Stimulated activated CD8-positive, alpha-beta memory T cell treated with anti-CD3 and anti-CD28 coated beads, Interleukin-15, amount 100 ng/mL, for 24 hours (primary cell): ENCODE measurements at places on chromosomes 12 and 14.

GRCh38 chr14:101926620-101927019, 37.8 kb upstream of the DYNC1H1 start:
- DNase-seq, result no peak

DNA sequence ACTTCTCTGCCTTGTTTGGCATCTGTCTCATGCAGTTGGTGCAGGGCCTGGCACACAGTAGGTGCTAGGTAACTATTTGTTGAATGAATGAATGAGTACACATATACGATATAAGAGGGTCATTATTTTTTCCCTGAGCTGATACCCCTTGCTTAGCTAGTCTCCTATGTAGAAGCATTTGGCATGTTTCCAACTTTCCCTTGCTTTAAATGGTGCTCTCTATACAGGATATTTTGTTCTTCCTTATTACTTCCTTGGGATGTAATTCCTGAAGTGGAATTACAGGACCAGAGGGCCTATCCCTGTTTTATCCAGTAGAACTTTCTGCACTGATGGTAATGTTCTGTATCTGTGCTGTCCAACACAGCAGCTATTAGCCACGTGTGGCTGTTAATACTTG, 250.1 kb upstream of the PWP1 start:
- no peak for DNase-seq

- no peak for DNase-seq
Observed at GRCh38 chr12:77734214-77734883, 96.3 kb upstream of the NAV3 start.

DNA sequence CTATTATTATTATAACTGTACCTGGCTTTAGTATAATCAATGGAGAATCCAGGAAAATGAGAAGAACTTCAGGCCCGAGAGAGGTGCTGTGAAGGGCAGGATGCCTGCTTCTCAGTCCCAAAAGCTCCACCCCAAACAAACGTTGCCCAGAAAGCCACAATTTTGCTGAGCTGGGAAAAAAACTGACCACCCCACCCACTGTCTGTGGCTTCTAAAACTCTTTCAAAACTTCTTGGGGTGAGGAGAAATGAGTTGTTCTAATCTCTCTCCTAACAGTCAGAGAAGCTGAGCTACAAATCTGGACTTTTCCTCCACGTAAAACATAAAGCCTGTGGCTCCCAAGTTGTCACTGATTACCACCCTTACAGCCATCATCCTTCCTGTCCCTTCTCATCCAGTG, 13.4 kb downstream of the VDR start:
- no peak for DNase-seq

- DNase-seq, result no peak
Observed at GRCh38 chr14:63745858-63746425, 18.1 kb upstream of the SGPP1 start.

DNA sequence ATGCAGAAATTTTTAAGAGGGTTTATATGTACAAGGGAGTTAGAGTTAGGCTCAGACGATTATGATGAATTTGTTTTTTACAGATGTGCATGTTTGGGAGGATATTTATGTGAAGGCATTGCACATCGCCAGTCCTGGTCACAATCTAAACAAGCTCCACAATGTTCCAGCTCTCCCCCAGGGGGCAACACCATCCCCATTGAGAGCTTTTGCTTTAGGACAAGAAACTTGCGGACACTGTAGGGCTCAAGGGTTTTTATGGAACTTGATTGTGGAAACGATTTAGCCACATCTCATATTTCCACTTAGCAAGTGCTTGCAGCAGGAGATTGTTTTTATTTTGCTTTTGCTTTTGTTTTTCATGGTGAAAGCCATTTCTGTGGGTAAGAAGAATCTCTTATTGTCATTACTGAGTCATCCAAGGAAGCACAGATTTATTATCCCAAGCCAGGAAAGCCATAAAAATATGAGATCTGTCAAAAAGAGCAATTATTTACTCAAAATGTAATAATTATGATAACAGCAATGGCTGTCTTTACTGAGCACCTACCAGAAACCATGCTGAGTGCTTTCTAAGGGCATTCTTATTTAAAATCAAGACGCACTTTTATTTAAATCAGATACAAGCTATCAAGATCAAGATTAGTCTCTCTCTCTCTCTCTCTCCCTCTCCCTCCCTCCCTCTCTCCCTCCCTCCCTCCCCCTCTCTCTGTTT, 276.7 kb upstream of the SRRM4 start:
- DNase-seq, result no peak

GRCh38 chr12:67358781-67359338, 89.7 kb downstream of the CAND1 start:
- no peak for DNase-seq

GRCh38 chr12:591167-592023, 71.8 kb downstream of the NINJ2 start:
- no peak for DNase-seq

DNA sequence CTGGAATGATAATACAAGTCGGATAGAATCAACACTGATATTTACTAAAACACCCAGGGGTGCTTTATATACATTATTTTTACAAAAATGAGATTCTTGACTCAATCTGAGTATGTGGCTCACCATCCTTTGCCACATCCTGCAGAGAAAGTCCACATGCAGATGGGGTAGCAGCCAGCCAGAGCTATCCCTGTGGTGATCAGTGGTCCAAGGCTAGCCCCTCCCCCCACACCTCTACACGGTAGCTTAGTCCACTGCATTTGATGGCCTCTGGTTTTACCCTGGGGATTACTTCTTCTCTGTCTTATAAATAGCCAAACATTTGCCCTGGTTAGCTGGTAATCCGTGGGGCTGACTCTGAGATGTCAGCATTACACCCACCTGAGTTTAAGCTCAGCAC, 28.1 kb upstream of the TTC7B start:
- DNase-seq, result no peak
